ENCODE measurements at places on chromosomes 4 and X.

DNA sequence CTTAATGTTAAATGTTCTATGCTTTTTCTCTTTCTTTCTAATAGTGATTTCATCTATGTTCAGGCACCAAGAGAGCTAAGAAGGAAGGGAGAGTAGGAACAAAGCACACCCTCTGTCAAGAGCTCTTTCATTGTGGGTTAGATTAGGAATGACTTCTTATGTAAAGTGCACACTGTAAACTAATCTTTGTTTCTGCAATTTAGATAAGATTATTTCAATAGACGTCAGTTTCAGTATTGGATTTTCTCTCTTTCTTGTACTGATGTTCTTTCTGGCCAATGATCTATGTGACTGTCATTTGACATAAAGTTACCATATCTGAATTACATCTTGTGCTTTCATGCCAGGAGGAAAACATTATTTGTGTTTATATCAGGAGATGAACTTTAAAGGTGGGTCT lies 48.2 kb downstream of the ATOH1 start:
- no peak for DNase-seq

DNA sequence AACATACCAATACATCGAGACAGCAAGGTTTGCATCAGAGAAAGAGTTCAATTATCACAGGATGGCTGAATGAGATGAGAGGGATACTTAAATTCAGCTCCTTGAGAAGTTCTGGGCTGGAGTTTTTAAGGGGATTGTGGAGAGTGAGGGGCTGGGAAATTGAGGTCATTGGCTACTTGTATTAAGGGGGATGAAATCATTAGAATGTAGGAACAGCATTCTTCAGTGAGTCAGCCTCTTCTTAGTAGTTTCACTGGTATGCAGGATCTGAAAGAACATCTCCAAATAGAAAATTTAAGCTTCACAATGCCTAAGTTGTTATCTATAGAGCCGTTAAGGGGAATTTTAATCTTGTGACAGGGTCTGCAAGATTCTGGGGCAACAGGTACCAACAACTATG lies 211.6 kb upstream of the TAPT1 start:
- peak; percentile 47 for DNase-seq

DNA sequence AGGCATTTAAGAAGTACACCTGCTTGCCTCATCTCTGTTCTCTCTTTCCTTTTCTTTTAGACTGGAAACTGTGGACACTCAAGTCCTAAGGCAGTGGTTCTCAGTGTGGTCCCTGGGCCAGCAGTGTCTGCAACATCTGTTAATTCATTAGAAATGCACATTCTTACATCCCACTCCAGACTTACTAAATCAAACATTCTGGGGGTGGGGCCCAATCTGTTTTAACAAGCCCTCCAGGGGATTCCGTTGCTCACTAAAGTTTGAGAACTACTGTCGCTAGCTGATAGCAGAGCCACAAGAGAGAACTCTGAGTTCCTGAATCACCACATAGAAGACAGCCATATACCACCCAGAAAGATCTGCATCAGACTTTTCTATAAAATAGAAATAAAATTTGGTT lies 430.6 kb downstream of the BCOR start:
- no peak for DNase-seq

DNA sequence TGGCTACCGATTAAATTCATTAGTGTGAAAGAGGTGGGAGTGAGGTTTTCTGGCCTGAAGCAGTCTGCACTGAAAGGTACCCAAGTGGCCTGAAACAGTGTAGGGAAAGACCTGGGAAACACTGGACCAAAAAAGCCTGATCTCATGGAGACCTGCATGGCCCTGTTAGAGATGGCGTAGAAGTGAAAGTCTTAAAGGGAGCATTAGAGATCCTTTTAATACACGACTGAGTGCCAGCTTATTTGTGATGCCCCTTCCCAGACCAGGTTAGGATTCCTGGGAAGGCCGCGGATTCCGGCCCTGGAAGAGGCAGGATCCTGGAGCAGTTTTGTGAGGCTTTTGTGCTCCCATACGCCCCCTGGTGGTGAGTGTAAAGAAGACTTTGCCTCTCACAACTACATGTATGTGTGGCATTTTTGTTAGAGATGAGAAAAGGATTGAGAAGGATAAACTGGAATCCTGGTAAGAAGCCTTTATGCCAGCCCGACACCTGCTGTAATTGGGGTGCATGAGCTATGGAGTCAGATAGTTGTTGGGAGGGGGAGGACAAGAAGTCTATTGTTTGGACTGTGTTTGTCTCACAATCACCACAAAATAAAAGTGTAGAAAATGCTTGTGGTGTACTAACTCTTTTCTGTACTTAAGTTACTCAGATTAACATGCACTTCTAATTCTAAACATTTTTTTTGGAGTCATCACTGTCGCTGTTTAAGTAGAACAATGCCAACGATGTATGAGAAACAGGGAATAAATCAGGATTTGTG lies 54.0 kb downstream of the JADE1 start:
- peak; percentile 67 for DNase-seq

All from iris pigment epithelial cell (primary cell).